Ovary (tissue), 10 donors: ENCODE measurements at places on chromosomes 2 and 18.

GRCh38 chr2:177275040-177275742, 10.7 kb upstream of the NFE2L2 start:
- no peak for DNase-seq

DNA sequence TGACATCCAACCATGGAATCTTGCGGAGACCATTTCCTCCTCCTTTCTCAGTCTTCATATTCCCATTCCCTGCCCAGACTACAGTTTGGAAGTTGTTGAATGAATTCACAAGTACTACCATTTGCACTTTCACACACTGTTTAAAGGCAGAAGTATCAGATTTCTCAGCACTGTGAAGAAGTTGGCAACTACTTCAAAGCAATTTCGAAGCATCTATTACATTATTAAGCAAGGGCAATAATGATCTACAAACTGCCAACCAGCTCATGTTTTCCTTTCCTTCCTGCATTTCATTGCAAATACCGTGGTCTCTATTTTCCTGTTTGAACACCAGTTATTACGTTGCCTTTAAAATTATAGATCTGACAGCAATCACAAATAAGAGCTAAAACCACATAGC, 105.5 kb downstream of the IRS1 start:
- no peak for DNase-seq

DNA sequence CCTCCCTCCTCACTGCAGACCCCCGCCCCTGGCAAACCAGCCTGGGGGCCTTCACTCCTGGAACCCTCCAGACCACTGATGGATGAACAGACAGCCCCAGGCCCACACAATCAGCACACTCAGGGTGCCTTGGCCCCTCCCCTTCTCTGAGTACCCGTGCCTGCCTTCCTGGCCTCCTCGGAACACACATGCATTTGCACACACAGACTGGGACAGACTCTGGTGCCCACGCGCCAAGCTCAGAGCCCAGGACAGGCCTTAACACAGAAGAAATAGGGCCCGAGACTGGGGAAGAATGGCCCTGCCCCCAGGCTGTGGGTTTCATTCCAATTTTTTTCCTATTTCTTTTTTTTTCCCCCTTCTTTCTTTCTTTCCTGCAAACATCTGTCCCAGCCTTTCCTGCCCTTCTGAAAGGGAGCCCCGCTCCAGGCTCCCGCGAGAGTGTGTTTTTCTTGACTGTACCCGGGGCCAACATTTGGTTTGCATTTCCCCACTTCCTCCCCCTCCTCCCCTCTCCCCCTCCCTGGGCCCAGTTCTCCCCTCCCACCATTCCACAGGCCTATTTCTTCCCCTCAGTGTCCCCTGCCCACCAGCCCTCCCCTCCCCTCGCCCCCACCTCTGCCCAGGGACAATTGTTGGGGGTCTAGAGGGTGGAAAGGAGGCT, 618 bp upstream of the TNS1 start:
- DNase-seq: peak; percentile 80

DNA sequence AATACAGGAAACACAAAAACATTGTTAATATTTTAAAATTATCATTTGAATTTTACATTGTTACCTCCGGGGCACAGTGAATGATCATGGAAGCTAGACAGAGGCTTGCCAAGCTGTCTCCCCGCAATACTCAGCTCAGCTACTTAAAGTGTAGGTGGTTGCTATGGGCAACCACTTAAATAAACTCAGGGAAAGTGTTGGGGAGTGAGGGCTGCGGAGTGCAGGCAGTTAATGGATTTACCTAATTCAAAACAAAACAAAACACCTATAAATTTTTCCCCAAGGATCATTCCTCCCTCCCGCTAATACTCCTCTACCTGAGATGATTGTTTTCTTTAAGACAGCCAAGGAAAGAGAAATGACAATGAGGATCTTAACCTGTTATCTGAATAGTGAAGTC, 349.5 kb downstream of the TGIF1 start:
- DNase-seq: no peak

DNA sequence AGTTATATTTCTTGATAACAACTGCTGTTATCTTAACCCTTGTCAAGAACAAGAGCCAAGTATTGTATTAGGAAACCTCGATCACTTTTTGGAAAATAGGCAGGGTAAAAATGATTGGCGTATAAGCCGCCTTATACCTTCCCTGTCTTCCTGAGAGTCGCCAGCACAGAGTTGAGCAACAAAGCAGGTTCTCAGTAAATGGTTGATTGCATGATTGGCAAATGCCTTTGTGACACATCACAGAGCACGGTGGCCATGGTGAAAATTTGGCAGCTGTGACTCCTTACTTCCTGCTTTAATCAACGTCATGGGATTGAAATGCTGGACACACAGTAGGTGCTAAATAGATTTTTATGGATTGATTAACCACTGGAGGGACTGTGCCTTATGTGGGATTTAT, 3.9 kb upstream of the KLHL29 start:
- DNase-seq: no peak

DNA sequence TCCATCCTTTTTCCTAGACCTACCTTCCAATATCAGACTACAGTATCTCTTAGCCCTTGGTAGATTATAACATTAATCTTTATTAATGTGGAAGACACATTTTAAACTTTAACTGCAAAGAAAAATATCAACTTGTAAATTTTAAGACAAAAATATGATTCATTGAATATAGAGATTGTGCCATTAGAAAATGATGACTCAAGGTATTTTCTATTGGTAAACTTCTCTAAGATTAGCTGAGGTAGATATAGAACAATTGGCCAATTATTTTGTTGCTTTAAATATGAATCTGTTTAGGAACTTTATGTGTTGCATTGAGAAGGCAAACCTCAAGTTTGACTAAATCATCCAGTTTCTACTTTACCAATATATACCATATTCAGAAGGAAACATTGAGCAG, 604.7 kb downstream of the CBLN2 start:
- DNase-seq: no peak

- peak; percentile 67 for DNase-seq
Observed at GRCh38 chr2:217523286-217523685, 479.5 kb downstream of the TNS1 start.

- DNase-seq: no peak
Observed at GRCh38 chr2:223541546-223541945, 60.6 kb downstream of the SCG2 start.

- peak; percentile 73 for DNase-seq
Observed at GRCh38 chr2:30511122-30512083, 64.4 kb downstream of the LCLAT1 start.

DNA sequence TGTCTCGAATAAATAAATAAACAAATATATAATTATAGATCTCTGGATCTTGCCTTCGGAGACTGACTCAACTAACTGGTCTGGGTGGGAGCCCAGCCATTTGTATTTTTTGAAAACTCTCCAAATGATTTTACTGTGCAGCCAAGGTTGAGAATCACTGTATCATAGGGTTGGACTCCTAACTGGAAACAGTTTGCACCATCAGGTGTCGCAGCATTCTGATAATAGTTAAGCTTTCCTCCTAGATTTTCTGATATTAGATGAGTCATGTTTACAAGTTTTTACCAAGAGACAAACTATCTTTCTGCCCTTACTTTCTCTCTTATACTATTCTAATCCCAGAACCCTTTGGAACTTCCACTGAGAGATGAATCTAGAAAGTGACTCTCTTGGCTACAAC, 16.8 kb downstream of the IL37 start:
- DNase-seq: no peak

GRCh38 chr2:44397447-44398175, 35.9 kb downstream of the CAMKMT start:
- DNase-seq: no peak
